ENCODE measurements at places on chromosomes 1 and 21. TPM values are rescaled to one million over a fixed set of nuclear protein-coding genes. Genes with fewer than 3 reads are reported as not detected.
A peak's percentile ranks its signal among the peaks of the same experiment; 100 is the strongest.

The RNASEL gene
- total RNA-seq = 3.1 TPM

The IVL gene
- not detected for total RNA-seq

The LCE2B gene
- total RNA-seq = not detected

GRCh38 chr1:199866210-199866617 is 161.3 kb upstream of the NR5A2 start:
- no peak for DNase-seq

DNA sequence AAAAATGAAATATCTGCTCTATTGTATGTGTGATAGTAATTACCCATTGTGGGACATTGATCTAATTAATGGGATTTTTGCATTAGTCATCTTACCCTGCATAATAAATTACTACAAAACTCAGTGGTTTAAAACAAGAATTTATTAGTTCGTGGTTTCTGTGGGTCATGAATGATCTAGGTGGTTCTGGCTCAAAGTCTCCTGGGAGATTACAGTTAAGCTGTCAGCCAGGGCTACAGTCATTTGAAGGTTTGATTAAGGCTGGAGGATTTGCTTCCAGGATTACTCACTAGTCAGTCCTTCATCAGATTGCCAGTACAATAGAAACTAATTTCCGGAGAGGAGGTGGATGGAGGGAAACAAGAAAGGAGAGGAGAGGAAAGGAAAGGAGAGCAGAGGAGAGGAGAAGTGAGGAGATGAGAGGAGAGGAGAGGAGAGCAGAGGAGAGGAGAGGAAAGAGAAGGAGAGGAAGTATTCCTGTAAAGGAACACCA is 60.4 kb upstream of the TNFSF4 start:
- no peak for DNase-seq

- no peak for DNase-seq
Observed at GRCh38 chr1:184276416-184276815, 110.4 kb upstream of the C1orf21 start.

GRCh38 chr1:152440635-152441471 is 26.8 kb upstream of the CRNN start:
- peak; percentile 82 for DNase-seq

- DNase-seq = no peak
Observed at GRCh38 chr1:114690148-114690547, 5.2 kb downstream of the AMPD1 start.

- DNase-seq = no peak
Observed at GRCh38 chr1:13617108-13617507, 33.5 kb downstream of the PDPN start.

DNA sequence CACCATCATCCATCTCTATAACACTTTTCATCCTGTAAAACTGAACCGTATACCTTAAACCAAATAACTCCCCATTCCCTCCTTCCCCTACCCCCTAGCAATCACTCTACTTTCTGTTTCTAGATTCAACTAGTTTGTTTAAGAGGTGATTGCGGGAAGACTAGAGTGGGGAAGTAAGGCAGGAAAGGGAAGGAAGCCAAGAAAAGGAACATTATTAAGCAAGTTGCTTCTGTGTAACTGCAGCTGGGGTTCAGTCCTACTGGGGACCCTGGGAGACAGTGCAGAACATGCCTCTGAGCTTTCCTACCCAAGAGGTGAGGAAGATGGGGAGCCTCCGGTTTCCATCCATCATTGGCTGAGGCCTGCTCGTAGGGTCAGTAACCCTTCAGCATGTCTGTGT is 28.9 kb upstream of the H3-3A start:
- DNase-seq = no peak

Measured in dermis blood vessel endothelial cell (primary cell).